Esophagus squamous epithelium (tissue), 5 donors: ENCODE measurements at places on chromosomes 7 and 10.

GRCh38 chr10:48215486-48216203, 58.9 kb downstream of the FRMPD2 start:
- DNase-seq, result no peak

GRCh38 chr10:106609470-106610266, 554.8 kb downstream of the SORCS1 start:
- DNase-seq, result no peak

- no peak for DNase-seq
These were observed 370.3 kb downstream of the BMPER start for GRCh38 chr7:34275624-34276023.

DNA sequence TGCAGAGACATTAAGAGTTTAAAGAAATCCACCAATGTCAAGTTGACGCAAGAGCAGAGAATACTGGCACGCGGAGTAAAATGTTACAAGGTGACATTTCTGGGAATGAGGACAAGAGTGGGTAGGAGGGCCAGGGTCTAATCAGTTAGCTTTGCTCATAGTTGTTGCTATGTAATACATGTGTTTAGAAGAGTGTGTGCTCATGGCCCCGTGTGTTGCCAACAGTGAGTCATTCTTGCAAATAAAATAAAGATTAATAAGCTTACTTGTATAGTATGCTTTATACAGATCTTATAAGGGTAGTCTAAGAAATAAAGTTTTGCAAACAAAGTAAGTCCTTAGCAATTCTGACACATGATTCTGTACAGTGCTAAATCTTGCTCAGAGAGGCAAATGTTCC, 64.5 kb downstream of the DNMBP start:
- DNase-seq, result no peak

- no peak for DNase-seq
These were observed 85.2 kb upstream of the VIPR2 start for GRCh38 chr7:159229683-159230475.

DNA sequence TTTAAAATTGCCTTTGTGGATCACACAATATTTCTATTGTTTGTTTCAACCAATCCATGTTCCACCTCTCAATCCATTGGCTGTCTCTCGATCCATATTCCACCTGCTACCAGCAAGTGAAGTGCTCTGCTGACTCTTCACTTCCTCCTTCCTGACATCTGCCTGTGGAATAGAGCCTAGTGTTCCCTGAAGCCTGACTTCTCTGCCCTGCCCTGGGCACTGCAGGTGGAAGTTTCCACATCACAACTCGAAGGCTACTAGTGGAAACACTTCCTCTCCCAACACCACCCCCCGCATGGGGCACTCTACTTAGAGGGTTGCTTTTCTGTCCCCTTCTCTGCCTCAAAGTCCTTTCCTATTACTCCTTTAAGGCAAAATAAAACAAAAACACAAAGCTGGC, 563.8 kb upstream of the IGFBP3 start:
- no peak for DNase-seq

GRCh38 chr7:130733931-130734814, at the start of gene KLF14:
KLF14 (minus strand) TSS chr7:130734207; CDS start chr7:130734033, 174 bp downstream.
- no peak for DNase-seq

- no peak for DNase-seq
These were observed 15.6 kb downstream of the ELN start for GRCh38 chr7:74043523-74043951.

- DNase-seq, result no peak
These were observed 95.5 kb downstream of the ADK start for GRCh38 chr10:74246495-74246894.

DNA sequence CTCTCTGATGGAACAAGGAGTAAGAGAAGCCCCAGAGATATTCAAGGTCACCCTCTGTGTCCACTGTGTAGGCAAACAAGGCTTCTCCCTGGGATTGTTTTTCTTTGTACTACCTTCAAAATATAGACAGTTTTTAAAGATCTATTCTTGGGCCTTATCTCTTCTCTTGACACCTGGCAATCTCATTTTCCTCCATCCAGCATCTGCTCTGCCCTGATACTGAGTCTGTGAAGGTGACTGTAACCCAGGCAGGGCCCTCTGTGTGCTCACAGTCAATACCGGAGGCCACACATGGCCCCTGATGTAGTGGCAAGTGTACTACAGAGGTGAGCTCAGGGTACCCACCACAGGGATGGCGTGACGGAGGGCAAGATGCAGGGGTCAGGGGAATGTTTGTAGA, 221.1 kb downstream of the SNX10 start:
- no peak for DNase-seq

- DNase-seq, result no peak
These were observed 3.2 kb downstream of the TES start for GRCh38 chr7:116213361-116214130.

DNA sequence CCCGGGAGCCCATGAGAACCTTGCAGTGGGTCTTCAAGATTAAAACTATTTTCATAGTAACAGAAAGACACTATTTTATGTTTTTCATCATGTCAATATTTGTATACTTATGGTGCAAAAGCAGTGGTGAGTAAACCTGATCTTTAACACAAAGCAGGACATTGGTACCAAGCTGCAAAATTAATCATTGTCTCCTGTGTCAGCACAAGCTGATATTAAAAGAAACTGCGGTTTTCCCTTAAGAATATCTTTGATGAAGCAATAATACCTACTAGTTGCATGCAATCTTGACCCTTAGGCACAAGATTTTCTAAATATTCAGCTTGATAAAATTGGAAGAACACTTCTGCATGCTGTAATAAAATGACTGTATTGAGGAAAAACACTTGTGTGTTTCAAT, 121.7 kb downstream of the MDFIC start:
- no peak for DNase-seq

DNA sequence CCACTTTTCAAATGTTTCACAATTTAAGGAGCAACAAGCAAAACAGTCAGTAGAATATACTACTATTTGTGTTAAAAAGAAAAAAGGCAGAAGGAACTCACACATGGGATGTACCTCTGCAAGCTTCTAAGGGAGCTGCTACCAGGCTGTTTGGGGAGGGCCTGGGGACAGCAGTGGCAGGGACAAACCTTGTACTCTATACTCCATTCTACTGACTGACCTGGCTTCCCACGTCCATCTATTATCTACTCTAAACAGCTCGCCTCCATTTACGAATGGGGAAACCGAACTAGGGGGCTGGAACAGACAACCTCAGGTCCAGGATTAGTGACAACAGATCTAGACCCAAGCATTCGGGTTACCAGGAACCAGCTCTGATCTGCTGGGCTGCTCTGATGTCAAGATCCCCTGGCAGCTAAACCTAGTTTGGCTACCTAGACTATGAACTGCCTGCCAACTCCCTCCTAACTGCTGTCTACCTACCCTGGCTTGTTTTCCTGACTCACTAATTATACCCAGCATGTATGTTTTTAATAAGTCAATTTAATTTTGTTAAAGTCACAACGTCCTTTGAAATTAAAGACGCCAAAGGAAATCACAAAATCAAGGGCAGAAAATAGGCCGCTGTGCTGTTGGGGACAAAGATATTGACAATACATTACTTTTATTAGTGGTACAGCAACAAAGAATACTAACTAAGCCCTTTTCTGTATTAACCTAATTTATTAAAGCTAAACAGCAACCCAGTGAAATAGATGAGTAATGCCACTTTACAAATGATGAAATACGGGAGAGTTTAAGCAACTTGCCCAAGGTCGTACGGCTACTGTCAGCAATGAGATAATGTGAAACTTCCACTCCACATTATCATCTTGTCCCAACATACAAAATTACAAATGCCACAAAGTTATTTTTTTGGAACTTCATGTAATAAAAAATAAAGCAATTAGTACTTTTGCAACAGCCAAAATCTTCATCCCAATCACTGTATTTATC, 5.3 kb downstream of the PSAP start:
- DNase-seq, result no peak

DNA sequence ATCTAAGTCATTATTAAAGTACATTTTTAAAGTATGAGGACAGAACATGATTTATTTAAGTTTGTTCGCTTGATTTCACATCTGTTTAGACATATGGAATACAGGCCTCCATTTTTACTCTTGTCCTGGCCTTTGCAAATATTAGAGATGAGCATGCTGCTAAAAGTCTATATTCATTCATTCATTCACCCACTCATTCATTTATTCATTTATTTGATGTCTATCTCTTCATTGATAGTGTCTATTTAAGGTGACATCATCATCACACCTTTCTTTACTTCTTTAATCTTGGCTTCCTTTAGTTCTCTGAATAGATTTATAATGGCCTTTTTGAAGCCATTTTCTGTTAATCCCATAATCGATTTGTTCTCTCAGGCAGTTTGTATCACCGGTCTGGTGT, 68.0 kb downstream of the THNSL1 start:
- no peak for DNase-seq

DNA sequence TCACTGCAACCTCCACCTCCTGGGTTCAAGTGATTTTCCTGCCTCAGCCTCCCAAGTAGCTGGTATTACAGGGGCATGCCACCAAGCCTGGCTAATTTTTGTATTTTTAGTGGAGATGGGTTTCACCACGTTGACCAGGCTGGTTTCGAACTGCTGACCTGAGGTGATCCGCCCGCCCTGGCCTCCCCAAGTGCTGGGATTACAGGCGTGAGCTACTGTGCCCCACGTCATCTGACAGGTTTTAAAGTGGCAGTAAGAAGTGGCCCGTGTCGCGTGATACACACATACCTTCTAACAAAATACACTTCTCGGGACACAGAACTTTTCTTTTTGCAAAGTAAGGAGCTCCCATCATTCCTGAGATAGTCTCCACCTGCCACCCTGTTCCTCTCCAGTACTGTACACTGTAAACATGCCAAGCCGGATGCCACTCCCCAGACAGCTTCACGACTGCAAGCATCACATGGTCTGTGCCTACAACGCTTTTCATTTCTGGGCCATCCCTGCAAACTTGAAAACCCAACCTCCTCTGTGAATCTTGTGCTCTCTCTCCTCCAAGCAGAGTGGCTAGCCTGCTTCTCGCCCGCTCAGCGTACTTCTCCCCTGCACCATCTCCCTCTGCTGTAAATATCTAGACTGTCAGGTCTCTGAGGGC, 256.3 kb upstream of the KLF14 start:
- DNase-seq, result no peak

GRCh38 chr7:149156898-149157297, 9.6 kb downstream of the ZNF398 start:
- no peak for DNase-seq

DNA sequence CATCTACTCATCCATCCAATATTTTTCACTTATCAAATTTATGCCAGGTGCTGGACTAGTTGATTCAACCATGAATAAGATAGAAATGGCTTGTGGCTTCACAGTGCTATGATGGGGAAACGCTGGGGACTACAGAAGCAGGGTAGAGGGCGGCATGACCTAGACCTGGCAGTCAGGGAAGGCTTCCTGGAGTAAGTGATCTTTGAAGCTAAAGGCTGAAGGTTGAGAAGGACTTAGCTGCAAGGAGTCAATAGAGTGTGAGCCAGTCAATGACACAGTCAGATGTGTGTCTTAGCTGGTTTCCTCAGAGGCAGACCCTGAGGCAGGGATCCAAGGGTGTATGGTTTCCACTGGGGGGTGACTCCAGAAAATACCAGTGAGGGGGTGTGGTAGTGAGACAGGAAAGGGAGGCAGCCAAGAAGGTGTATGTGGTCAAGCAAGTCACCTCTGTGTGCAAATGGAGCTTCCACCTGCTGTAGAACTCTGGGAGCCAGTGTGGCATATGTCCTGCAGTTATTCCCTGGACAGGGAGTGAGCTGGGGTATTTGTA, 10.3 kb downstream of the PRF1 start:
- no peak for DNase-seq

DNA sequence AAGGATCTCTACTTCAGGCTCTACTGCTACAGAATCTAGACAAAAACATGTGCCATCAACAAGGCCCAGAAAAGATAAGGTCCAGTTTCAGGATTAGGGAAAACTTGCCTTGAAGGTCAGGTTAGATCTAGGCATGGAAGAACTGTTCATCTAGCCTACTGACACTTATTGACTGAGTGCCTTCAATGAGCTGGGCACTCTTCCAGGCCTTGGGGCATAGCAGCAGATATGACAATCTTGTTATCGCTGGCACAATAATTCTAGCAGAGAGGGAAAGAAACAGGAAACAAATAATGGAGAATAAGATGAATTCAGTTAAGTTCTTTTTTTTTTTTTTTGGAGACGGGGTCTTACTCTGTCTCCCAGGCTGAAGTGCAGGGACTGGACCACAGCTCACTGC, 71.6 kb downstream of the ADCYAP1R1 start:
- DNase-seq, result no peak

- no peak for DNase-seq
These were observed 154.4 kb downstream of the CACNA2D1 start for GRCh38 chr7:82289152-82289535.

DNA sequence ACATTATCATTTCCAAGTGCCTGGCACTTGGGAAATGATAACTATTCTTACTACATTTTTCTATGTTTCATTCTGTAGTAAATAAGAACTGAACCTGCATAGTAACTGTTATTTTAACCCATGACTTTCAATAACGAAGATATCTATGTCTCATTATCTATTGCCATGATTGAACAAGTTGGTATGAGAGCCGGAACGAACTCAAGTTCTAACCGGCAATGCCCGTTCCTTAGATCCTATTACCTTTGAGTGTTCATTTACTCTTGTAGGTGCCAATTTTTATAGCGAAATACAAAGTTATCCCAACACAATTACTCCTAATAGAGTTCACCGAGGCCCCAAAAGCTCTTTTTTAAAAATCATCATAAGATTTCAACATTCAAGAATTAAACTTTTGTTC, 885 bp upstream of the MET start:
- no peak for DNase-seq

DNA sequence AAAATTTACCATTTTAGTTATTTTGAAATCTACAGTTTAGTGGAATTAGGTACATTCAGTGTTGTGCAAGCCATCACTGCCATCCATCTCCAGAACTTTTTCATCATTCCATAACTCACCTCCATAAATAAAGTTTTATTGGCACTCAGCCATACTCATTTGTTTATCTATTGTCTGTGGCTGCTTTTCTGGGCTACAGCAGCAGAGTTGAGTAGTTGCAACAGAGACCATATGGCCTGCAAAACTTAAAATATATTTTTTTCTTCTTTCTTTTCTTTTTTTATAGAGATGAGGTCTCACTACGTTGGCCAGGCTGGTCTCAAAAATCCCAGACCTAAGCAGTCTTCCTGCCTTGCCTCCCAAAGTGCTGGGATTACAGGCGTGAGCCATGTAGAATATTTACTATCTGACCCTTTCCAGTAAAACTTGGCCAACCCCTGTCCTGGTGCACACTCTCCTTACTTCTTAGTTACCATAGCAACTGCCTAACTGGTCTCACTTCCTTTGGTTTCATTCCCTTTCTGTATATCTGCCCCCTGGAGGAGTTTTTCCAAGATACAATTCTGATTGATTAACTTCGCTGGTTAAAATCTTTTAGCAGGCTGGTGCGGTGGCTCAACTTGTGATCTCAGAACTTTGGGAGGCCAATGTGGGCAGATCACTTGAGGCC, 133.2 kb downstream of the CUX1 start:
- no peak for DNase-seq
